ENCODE measurements at places on chromosomes 1 and 21.

DNA sequence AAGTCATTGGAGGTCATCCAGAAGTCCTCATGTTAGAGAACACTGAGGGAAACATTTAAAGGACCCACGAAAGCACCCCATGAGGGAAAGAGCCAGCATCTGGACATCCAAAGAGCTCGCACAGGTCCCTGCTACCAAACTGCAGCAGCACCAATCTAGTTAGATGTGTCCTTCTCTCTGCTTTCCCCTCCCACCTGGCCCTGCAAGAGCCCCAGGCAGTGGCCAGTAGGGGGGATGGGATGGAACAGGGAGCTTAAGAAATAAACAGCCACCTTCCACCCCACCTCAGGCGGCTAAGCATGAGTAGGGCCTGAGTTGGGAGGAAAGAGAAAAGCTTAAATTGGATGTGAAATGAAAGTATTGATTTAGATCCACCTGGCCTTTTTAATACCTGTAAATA is 175.9 kb upstream of the KCND3 start:
- DNase-seq, result no peak

GRCh38 chr1:6167391-6168303 is 12.5 kb downstream of the CHD5 start:
- DNase-seq, result no peak

- DNase-seq, result peak; percentile 77
Measured at GRCh38 chr1:109640285-109640865, 15.5 kb upstream of the GSTM4 start.

DNA sequence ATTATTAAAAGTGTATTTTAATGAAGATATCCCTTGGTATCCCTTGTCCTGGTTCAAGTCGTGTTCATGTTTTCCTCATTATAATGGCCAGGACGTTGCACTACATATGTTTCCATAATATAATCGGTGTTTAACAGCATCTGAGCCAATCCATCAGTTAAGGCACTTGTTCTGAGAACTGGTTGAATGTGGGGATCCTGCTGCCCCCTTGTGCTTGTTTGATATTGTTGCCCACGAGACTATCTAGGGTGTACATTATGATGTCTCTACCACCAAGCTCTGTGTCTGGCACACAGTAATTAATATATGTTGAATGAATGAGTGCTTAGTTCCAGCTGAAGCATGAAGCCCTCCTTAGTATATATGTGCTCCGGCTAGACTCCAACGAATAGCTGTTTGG is 193.0 kb downstream of the CACNA1E start:
- peak; percentile 45 for DNase-seq

GRCh38 chr1:24003331-24003972 is 23.3 kb upstream of the SRSF10 start:
- DNase-seq, result no peak

- DNase-seq, result no peak
Measured at GRCh38 chr1:211697356-211697755, 21.9 kb upstream of the NEK2 start.

DNA sequence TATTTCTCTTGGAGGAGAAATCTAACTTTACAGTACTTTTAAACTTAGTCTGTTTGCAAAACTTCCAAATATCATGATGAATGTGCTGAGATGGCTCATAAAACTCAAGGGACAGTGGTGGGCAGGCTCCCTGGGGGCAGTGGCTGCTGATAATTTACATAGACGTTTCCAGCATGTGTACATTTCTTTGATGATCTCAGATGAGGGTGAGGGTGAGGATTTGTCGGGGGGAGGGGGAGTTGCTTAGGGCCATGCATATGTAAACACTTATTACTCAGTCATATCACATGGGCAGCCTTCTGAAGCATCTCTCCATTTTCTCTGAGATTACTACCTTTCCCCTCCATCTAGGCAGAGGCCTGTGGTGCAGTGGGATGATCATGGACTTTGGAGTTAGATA is 152.9 kb upstream of the HMGB4 start:
- DNase-seq, result no peak

DNA sequence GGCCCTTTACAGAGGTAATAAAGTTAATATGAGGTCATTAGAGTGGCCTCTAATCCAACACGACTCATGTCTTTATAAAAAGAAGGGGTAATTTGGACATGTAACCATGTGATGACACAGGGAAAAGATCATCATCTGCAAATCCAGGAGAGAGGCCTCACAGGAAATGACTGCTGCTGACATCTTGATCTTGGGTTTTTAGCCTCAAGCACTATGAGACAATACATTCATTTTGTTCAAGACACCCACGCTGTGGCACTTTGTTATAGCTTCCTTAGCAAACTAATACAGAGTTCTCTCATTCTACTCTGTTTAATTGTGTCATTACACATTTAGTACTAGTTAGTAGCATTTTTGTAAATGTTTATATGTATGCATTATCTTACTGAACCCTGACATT is 64.0 kb upstream of the RUNX1 start:
- DNase-seq, result no peak

- DNase-seq, result no peak
Measured at GRCh38 chr1:178452013-178452412, 44.8 kb downstream of the CLEC20A start.

DNA sequence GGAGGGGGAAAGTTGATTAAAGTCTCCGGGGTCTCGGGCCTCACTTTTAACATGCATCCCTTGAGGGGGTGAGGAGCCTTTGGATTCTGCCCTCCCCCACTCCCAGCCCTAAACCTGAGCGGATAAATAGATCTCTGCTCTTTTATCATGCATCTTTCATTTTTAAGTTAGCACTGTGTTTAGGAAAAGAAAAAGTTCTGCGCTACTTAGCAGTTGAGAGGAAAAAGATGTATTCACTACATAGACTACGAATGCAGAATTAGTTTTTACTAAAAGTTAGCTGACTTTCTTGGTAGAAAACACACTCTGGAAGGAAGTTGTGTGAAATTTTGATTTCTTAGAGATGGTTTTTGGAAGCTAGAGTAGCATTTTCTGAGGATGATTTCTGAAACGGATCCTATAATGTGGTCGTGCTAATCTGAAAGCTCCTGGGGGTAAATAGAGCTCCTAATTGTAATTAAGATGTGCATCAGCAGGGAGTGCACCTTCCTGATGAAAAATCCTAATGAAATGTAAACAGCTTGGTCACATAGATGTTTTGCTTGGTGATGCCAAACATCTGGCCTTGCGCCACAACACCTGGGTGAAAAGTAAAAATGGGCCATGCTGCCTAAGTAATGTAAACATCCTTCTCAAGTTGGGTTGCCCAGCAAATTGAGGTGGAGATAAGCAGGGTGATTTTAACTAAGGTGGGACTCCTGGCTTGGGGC is 1.8 kb downstream of the ROR1 start:
- DNase-seq, result no peak

DNA sequence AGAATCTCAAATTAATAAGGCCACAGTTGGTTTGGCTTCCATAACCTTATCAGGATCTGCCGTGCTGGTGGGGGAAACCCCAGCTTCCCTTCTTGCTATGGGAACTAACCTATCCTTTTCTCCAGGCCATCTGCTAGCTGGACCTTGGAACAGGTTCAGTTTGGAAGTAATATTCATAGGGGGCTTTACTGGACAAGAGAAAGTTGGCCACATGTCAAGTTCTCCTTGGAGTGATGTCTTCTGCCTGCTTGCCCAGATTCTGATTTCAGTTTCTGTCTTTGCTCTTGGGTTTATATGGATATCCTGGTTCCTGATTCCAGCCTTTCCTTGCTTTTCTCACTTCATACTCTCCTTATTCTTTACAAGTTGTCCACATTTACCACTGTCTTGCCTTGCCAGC is 279.6 kb downstream of the ASTN1 start:
- DNase-seq, result no peak
